ENCODE measurements at places on chromosomes 2 and 18. TPM values are rescaled to one million over a fixed set of nuclear protein-coding genes. Genes with fewer than 3 reads are reported as not detected.

Gene TDRD15
- under 0.01 TPM for total RNA-seq

Gene PLB1
- 0.30 TPM for total RNA-seq

Gene RNF152
- total RNA-seq, result 18.8 TPM

Gene TRIM43
- not detected for total RNA-seq

Gene SLC5A7
- not detected for total RNA-seq

Gene SCN9A
- total RNA-seq, result 2.6 TPM

Gene GCKR
- 3.2 TPM for total RNA-seq

Gene CCDC138
- 16.9 TPM for total RNA-seq

Gene ANKRD62
- not detected for total RNA-seq

All from epithelial cell of umbilical artery (primary cell).